NCI-H146 (cell line): ENCODE measurements at places on chromosomes 1 and 21.

DNA sequence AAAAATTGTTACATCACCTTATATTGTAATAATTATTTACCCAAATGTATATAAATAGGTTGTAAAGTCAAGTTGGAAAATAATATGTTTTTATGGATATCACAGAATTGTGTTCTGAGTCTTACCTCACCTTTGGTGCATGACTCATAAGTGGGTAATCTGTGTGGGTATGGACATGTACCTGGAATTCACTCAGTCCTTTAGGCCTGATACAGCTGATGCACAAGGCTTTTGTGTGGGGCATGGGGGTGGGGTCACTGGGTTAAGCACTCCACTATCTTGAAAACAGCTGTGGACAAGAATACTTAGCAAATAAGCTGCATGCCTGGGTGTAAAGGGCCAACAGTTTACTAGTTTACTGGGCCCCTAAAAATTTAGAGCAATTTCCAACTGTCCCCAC lies 34.4 kb downstream of the INKA2 start:
- no peak for DNase-seq

DNA sequence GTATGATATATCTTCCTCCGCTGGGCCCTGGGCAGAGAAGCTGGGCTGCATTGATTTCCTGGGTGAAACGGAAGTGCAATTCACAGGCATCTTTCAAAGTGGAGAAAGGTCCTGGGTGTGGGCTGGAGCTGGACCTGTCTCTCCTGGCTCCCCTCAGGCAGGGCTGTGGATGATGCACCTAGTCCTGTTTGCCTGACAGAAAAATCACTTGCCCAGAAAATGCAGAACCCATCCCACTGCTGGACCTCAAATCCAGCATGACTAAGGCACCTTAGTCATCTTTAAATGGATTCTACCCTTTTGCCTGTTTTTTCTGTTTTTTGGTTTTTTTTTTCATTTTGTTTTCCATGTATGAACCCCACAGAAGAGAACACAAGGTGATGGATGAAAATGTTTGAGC lies 49.7 kb downstream of the MYSM1 start:
- DNase-seq = no peak

- no peak for DNase-seq
These were observed 93.9 kb upstream of the PALMD start for GRCh38 chr1:99551812-99552614.

- peak; percentile 65 for DNase-seq
These were observed 76.9 kb downstream of the CLIC6 start for GRCh38 chr21:34745557-34746255.

DNA sequence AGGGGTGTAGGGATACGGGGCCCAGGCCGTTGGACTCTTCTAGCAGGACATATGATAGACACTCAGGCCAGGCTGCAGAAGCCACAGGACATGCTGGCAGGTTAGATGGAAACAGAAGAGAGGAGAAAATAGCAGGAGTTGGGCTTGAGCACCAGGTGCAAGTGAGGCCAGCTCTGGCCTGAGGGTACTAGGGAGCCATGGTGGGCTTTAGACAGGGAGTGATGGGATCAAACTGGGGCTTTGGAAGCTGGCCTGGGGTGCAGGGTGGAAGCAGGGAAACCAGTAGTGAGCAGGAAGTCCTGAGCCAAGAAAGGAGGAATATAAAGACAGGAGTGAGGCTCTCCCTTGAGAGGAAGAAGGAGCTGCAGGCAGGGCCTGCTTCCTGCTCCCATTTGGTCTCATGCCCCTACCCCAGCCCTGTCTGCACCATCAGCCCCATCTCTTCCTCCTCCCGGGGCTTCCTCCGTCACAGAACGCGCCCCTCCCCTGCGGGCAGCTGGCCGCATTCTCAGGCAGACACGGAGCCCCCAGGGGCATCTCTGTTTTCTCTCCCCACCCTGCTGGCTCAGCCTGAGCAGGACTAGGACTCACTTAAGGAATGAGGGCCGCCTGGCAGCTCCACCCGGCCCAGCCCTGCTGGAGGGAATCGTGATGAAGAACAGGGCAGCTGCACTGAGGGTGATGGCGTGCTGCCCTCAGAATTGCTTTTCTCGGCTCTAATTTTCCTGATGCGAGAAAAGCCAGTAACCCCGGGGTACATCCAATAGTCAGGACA lies 165.5 kb upstream of the TMEM51 start:
- no peak for DNase-seq

DNA sequence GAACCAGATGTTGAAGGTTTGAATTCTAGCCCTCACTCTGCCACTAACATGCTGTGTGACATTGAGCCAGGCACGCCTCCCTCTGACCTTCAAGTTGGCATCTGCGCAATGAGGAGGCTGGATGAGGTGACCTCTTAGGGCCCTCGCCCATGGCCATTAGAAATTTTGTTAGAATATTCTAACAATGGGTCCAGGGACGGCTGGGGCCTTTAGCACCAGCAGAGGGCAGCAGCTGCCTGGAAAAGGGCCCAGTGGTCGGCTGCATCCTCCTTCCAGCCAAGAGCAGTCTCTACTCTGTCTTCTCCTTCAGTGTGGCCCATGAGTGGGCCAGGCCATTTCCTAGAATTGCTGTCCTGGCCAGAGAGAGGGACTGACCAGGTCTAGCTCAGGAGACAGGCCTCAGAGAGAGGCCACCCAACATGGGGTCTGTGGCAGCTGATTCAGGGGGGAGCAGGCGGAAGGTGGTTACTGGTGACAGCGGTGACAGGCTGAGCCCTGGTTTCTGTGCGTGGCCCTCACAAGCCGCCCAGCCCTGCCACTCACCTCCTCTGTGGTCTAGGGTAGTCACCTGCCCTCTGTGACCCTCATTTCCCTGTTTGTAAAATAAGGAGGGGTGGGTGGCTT lies 101.3 kb upstream of the ACTL8 start:
- peak; percentile 36 for DNase-seq

DNA sequence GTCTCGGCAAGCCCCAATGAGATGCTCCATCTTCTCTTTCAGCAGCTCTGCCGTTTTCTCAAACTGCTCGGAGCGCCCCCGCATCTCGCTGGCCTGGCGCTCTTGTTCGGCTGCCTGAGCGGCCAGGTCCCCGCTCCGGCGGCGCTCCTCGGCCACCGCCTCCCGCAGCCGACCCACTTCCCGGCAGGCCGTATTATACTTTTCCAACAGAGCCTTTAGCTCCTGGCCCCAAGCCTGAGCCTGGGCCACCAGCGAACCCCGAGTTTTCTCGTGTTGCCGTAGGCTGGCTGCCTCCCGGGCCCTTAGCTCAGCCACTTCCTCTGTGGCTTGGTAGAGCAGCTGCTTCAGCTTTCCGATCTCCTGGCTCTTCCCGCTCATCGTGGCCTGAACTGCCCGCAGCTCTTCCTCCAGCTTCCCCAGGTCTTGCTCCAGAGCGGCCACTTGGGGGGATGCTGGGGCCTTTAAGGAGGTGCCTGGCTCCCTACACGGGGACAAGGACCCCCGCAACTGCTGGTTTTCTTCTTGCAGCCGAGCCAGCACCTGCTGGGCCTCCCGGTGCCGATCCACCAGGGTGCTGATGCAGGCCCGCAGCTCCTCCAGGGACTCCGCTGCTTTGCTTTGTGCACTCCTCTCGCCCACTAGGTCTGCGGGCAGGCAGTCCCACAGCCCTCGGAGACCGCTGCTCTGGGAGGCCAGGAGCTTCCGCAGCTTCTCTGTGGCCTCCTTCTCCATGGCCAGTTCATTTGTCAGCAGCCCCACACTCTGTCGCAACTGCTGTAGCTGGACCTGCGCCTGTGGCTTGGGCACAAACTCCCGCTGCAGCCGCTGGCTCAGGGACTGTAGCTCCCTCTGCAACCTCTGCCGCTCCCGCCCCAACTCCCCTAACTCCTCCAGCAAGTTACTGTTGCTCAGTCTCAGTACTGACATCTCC lies 13.4 kb upstream of the PIAS3 start:
- DNase-seq = no peak

- DNase-seq = peak; percentile 61
These were observed 77.2 kb downstream of the SCCPDH start for GRCh38 chr1:246801241-246802020.

DNA sequence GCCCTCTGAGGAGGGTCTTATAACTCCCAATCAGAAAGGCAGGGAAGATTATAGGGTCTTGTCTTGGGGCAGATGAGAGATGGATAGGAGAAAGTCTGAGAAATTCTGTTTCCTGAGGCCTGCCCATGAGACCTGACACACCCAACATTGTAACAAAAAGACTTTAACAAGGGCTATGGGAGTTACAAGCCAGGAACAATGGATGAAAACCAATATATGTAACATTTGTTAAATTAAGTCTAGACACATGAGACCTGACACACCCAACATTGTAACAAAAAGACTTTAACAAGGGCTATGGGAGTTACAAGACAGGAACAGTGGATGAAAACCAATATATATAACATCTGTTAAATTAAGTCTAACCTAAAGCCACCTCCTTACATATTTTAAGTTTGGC lies 21.8 kb downstream of the NRDC start:
- no peak for DNase-seq

- no peak for DNase-seq
These were observed 91.1 kb downstream of the SMYD2 start for GRCh38 chr1:214372092-214372491.
